Motor neuron (in vitro differentiated cells): ENCODE measurements at places on chromosomes 1 and 21. TPM values are rescaled to one million over a fixed set of nuclear protein-coding genes. Genes with fewer than 3 reads are reported as not detected.

Gene NTMT2
- total RNA-seq: not detected in 2 replicates

Gene SYT2
- 1.7 and 2.0 TPM in 2 replicates for total RNA-seq

Gene TNFRSF8
- total RNA-seq: 0.33 and 0.36 TPM in 2 replicates

Gene XKR8
- total RNA-seq: 0.78 and 0.83 TPM in 2 replicates

Gene ANKRD45
- 1.6 and 2.5 TPM in 2 replicates for total RNA-seq

Gene MOB3C
- 0.60 and 0.75 TPM in 2 replicates for total RNA-seq

Gene RGS8
- 8.5 and 9.6 TPM in 2 replicates for total RNA-seq

Gene IKBKE
- total RNA-seq: 0.96 and 1.2 TPM in 2 replicates

GRCh38 chr1:11071463-11072215 lies 11.8 kb upstream of the SRM start:
- no peak for ATAC-seq

DNA sequence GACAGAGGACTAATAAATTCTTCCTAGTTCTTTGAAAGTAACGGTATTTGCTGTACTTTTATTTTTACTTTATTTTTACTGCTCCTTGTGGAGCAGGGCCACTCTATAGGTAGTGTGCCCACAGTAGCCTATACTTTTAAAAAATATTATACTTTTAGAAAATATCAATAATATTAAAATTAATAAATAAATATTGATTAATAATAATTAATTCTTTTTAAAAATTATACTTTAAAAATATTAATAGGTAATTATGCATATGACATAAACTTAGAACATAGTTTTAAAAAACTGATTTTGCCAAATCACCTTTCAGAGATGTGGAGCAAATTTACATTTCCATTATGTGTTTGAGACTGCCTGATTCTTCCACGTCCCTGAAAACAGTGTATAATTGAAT lies 30.8 kb downstream of the ZBED6 start:
- ATAC-seq: no peak

- ATAC-seq: no peak
These were observed 2.2 kb downstream of the UBAP2L start for GRCh38 chr1:154222918-154223317.

- ATAC-seq: peak; percentile 15
These were observed 27.1 kb downstream of the ZBTB17 start for GRCh38 chr1:15948595-15949452.

DNA sequence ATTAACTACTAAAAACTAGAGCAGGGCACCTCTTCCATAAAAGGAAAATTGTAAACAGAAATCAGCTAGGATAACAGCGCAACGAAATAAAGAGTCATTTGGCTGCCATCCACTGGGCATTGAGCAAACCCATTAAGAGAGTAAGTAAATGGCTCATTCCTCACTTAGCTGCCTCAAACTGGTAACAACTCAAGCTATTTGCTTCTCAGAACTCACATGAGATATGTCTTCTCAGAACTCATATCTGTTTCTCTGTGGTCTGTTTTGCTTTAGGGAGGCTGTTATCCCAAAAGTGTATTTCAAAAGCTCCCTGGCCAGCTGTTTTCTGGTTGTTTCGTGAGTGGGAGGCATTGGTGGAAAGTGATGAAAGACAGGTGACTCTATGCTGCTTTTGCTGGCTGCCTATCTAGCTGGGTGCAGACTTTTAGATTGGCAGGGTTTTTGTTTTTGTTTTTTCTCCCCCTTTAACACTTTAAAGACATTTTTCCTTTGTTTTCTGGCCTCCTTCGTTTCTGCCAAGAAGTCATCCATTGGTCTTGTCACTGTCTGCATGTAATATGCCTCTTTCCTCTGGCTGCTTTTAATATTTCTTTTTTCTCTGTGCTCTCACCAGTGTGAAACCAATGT lies 269.2 kb upstream of the RGS18 start:
- no peak for ATAC-seq

DNA sequence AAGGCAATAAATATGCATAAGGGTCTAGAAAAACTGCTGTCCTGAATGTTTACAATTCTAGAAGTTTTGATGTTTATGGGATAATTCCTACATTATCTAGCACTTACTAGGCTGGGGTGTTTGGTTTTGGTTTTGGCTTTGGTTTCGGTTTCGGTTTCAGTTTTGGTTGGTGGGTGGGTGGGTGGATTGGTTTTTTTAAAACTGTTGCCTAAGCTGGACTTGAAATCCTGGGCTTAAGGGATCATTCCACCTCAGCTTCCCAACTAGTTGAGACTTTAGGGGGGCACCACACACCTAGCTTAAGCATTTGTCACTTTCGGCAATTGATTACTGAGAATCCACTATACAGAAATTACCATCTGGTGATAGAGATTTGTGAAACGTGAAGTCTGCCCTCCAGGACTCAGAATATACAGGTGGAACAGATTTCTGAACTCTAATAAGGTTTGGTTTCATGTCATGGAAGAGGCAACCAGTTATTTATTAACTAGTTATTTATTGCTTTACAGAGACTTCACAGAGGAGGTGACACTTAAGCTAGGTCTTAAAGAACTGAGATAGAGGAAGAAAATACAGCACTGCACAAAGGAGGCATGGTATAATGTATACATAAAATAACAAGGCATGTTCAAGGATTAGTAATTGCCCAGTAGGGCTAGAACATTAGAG lies 69.6 kb downstream of the PIK3R3 start:
- no peak for ATAC-seq

DNA sequence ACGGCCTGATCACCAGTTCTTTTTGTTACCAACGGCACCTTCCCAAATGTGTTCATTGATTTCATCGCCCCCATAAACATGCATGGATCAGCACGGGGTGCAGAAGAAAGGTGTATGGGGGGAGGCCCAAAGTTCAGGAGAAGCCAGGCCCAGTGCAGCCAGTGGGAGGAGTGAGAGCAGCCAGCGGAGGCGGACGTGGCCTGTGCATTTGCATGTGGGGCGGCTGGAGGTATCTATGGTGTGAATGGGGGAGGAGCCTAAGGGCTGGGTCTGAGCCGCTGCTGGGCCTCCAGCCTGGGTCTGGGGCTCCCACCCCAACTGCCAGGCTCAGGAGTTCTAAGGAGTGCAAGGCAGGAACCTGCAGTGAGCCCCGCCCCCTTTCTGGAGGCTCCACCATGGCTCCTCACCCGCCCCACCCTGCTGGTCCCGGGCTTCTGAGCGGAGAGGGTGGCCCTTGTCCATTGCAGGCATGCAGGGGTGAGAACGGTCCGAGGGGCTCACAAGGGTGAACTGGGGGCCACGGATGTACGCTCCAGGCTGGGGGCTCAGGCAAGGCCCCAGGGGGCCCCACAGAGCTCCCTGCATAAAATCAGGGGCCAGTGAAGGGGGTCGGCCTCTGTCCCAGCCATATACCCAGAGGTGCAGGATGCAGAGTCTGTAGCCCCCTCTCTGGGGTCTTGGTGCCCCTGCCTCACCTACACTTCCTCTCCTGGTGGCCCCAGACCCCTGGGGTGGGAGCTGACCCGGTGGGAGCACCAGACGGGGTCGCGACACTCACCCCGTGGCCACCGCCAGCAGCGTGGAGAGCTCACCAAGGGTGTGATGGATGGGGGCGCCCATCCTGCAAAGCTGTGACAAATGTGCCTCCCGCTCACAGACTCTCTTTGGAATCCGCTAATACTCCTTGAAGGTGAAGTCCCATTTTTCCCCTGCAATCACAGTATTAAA lies 31.3 kb upstream of the TTC34 start:
- no peak for ATAC-seq

GRCh38 chr1:17184822-17185484 lies 20.0 kb upstream of the PADI1 start:
- ATAC-seq: no peak

- ATAC-seq: no peak
These were observed 38.5 kb upstream of the LDLRAP1 start for GRCh38 chr1:25504706-25505595.

GRCh38 chr1:152003846-152004442 lies 10.3 kb upstream of the S100A10 start:
- ATAC-seq: no peak

DNA sequence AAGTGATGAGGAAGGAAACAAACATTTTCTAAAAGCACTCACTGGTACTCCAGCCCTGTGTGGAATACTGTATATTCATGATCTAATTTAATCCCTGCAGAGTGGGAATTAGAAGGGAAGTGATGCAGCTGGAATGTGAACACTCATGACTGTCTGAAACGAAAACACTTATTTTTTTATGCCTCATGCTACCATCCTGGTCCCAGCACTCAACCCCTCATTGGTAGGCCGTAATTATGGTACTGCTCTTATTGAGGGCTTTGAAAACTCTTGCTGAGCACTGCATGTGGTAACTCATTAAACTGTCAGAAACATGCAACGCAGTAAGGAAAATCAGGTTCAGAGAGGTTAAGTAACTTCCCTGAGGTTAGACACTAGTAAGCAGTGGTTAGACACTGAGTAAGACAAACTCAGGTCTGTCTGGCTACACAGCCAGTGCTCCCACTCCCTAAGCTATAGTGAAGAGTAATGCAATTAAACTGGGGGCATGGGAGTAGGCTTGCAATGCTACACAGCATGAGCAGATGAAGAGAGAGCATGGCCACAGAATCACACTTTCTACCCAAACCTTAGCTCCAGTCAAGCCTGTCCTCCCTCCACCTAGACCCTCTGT lies 17.3 kb upstream of the TNFSF4 start:
- ATAC-seq: no peak

GRCh38 chr21:42039911-42040351 lies 29.8 kb upstream of the ZBTB21 start:
- peak; percentile 78 for ATAC-seq

- peak; percentile 49 for ATAC-seq
These were observed 29.6 kb downstream of the GNG12 start for GRCh38 chr1:67803380-67804279.

- ATAC-seq: no peak
These were observed 28.5 kb upstream of the PRDM15 start for GRCh38 chr21:41907496-41908258.

DNA sequence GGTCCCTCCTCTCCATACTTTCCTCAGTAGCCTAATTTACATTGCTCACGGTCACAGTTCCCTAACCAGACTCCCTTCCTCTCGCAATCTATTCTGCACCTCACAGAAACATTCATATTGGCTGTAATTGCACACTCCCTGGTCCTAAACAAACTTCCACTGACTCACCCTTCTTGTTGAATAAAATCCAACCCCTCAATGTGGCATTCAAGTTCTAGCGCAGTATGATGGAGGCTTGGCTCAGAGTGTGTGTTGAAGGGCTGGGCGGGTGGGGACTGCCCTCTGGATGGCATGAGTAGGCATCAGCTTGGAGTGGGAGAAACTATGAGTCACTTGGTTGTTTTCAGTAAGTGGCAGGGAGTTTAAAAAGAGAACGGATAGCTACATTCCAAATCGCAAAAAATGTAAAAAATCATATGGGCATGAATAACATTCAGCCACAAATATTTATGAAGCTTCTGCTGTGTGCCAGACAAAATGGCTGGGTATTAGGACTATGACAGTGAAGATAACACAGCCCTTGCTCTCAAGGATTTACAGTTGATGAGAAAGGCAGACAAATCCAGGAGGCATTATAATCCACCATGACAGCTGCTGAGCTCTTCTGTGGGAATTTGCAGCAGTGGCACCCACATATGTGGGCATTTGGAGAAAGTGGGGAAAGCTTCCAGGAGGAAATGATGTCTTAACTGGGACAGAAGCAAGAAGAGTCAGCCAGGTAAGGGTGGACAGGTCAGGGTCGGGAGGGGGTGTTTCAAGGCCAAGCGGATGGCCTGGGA lies 42.2 kb upstream of the LYST start:
- ATAC-seq: no peak
